ELR (cell line): ENCODE measurements at places on chromosomes 3 and 15.
A peak's percentile ranks its signal among the peaks of the same experiment; 100 is the strongest.

GRCh38 chr3:164094546-164094945 is 983.8 kb downstream of the SI start:
- DNase-seq: peak; percentile 55

GRCh38 chr3:62670351-62670750 is 204.9 kb downstream of the CADPS start:
- DNase-seq: no peak

- DNase-seq: no peak
Observed at GRCh38 chr3:188934989-188935388, 236.8 kb upstream of the TPRG1 start.

DNA sequence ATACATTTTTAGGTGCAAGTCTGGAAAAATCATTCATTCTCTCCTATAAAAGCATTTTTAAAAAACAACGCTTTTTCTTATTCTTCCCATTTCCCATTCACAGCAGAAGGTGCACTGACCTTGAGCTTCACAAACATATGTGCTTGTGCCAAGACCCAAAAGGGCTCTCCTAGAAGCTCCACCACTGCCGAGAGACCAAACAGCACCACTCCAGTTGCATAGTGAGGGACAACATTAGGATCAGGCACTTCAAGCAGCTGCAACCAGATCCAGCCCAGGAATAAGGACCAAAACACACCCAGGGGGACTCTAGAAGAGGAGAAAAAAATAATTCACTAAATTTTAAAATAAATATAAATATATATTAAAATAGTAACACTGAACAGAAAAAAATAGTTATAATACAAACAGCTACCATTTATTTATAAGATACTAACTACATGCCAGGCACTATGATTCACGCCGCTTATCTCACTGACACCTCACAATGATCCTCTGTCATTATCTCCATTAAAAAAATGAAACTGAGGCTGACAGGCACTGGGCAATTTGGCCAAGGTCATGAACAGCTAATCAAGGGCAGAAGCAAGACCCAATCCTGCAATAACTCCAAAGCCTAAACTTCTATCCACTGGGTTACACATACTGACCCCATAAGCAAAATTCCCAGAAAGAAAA is 7.8 kb downstream of the RFT1 start:
- DNase-seq: no peak

- DNase-seq: no peak
Observed at GRCh38 chr3:189570916-189571315, 60.3 kb upstream of the TP63 start.
